ENCODE measurements at places on chromosomes 2 and 18. TPM values are rescaled to one million over a fixed set of nuclear protein-coding genes. Genes with fewer than 3 reads are reported as not detected.

The GPC1 gene
- total RNA-seq = 74.5 TPM

The ABHD1 gene
- total RNA-seq = not detected

The CABLES1 gene
- total RNA-seq = 1.2 TPM

The IL37 gene
- total RNA-seq = not detected

The STK17B gene
- 30.8 TPM for total RNA-seq

The VPS54 gene
- total RNA-seq = 25.6 TPM

The KIAA2012 gene
- not detected for total RNA-seq

The INHBB gene
- 0.34 TPM for total RNA-seq

The GPR75 gene
- total RNA-seq = 2.6 TPM

The EN1 gene
- not detected for total RNA-seq

The BOLL gene
- total RNA-seq = not detected

The C2orf66 gene
- 0.93 TPM for total RNA-seq

The SKOR2 gene
- not detected for total RNA-seq

The FOXI3 gene
- total RNA-seq = not detected

The FAM124B gene
- not detected for total RNA-seq

The MAP2 gene
- 13.2 TPM for total RNA-seq

The ARL4C gene
- total RNA-seq = 13.7 TPM

The C2orf78 gene
- total RNA-seq = not detected

The CCT7 gene
- 263 TPM for total RNA-seq

Measured in nasal cavity respiratory epithelium epithelial cell of viscerocranial mucosa (primary cell).